ENCODE measurements at places on chromosomes 7 and 10. TPM values are rescaled to one million over a fixed set of nuclear protein-coding genes. Genes with fewer than 3 reads are reported as not detected.

The ENTPD1 gene
- 7.2 TPM for polyA plus RNA-seq

The IGF2BP3 gene
- polyA plus RNA-seq, result 0.68 TPM

The C10orf88 gene
- polyA plus RNA-seq, result 2.4 TPM

The INMT gene
- 191 TPM for polyA plus RNA-seq

The ZC3HAV1 gene
- 8.2 TPM for polyA plus RNA-seq

The ASZ1 gene
- not detected for polyA plus RNA-seq

The NRBF2 gene
- polyA plus RNA-seq, result 41.2 TPM

The SLC13A1 gene
- polyA plus RNA-seq, result 0.02 TPM

The IFIT3 gene
- 18.0 TPM for polyA plus RNA-seq

The JCAD gene
- polyA plus RNA-seq, result 7.2 TPM

The SPDYE16 gene
- polyA plus RNA-seq, result 0.10 TPM

The IFIT1B gene
- polyA plus RNA-seq, result not detected

The FANK1 gene
- 2.8 TPM for polyA plus RNA-seq

The RHOBTB1 gene
- 8.4 TPM for polyA plus RNA-seq

The KCNIP2 gene
- 42.7 TPM for polyA plus RNA-seq

The FBXL13 gene
- polyA plus RNA-seq, result 0.59 TPM

The UBE2D1 gene
- polyA plus RNA-seq, result 9.9 TPM

The KAZALD1 gene
- polyA plus RNA-seq, result 3.1 TPM

The BTAF1 gene
- 5.8 TPM for polyA plus RNA-seq

The NHLRC2 gene
- polyA plus RNA-seq, result 2.7 TPM

The GFRA1 gene
- 2.0 TPM for polyA plus RNA-seq

The C10orf71 gene
- 0.05 TPM for polyA plus RNA-seq

The FGFR2 gene
- polyA plus RNA-seq, result 0.67 TPM

The FAM241B gene
- polyA plus RNA-seq, result 4.6 TPM

The EN2 gene
- 0.05 TPM for polyA plus RNA-seq

The GIMAP7 gene
- polyA plus RNA-seq, result 47.2 TPM

The CHST15 gene
- 4.1 TPM for polyA plus RNA-seq

The POLL gene
- 32.2 TPM for polyA plus RNA-seq

The ASB15 gene
- polyA plus RNA-seq, result 0.22 TPM

The CYP26C1 gene
- 0.03 TPM for polyA plus RNA-seq

The RADIL gene
- 6.2 TPM for polyA plus RNA-seq

The FBXO24 gene
- polyA plus RNA-seq, result 0.45 TPM

The LIPM gene
- not detected for polyA plus RNA-seq

The MET gene
- polyA plus RNA-seq, result 5.3 TPM

The MPP7 gene
- 6.7 TPM for polyA plus RNA-seq

The EBLN1 gene
- not detected for polyA plus RNA-seq

The CLDN12 gene
- polyA plus RNA-seq, result 11.4 TPM

The LIPF gene
- polyA plus RNA-seq, result 298 TPM

The IFT22 gene
- polyA plus RNA-seq, result 23.3 TPM
